ENCODE measurements at places on chromosomes 1 and 21. TPM values are rescaled to one million over a fixed set of nuclear protein-coding genes. Genes with fewer than 3 reads are reported as not detected.

DNA sequence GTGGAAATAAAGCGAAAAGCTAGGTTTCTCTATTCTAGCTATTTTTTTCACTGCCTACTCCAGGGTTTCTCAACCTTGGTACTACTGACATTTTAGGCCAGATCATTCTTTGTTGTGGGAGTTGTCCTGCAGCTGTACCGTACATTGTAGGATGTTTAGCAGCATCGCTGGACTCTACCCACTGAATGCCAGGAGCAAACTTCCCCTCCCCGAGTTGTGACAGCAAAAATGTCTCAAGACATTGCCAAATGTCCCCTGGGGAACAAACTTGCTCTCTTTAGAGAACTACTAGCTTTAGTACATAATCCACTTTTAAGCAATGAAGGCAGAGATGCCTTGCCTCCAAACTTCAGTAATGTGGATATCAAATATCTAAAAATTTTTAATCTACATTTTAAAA is 122.8 kb downstream of the PLPPR5 start:
- H3K27ac ChIP-seq = no peak overlapping the region
- H3K27me3 ChIP-seq = peaks cover 4% of the 10 kb centered on the region
- H3K4me1 ChIP-seq = no peaks in the 10 kb centered on the region
- DNase-seq = no peak

DNA sequence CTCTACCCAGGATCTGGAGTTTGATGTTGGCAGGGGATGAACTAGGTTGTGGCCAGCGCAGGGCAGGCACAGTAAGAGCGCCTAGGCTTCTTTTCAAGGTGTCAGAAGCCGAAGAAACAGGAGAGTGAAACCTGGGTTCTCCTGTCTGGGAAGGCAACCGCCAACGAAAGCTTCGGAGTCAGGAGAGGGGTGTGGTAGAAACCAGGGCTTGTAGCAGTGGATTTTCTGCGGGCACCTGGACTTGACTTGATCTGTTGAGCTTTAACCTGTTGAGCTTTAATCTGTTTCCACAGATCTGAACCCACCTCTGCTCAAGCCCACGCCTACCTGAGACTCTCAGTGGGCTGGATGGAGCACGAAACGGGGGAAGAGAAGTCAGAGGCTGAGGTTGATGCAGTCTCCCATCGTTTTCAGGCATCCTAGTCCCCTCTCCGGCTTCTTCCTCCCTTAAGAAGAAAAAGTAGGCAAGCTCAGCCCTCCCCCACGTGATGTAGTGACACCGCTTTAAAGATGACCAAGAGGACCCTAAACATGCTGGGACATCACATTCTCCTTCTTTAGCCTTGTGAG is 9.3 kb downstream of the HLX start:
- DNase-seq = no peak
- no peaks in the 10 kb centered on the region for H3K36me3 ChIP-seq
- H3K27ac ChIP-seq = no peak overlapping the region

DNA sequence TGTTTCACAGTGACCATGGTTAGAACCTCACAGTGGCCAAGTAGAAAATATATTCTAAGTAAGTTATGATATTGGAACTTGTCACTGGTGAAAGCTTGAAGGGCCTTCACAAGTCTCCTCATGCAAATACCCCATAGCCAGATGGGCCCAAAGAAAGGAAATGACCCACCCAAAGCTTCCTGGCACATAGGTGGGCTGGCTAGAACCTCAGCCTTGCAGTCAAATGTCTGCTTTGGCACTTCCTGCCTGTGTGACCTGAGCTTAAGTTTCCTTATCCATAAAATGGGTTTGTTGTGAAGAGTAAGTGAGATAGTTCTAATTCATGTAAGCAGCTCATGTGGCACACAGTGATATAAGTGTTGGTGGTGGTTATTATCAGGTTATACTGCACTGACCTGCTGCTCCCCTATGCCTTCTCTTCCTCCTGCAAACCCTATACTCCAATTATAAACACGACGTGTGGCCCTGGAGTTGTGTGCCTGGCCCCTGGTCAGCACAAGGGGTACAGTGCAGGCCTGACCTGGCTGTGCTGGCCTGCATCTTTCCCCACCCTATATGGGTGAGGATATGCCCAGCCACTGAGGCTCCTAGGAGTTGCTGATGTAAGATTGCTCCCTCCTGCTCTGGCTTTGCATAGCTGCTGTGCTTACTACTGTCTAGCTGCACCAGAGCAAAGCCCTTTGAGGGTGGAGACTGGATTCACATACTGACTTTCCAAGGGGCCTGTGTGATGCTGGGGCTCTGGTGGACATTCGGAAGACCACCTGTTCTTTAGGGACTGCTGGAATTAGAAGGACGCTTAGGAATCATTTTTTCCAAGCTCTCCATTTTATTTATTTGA is 4.7 kb upstream of the SLFNL1 start:
- DNase-seq = no peak
- H3K36me3 ChIP-seq = peaks cover 10% of the 10 kb centered on the region
- H3K27ac ChIP-seq = no peak overlapping the region

DNA sequence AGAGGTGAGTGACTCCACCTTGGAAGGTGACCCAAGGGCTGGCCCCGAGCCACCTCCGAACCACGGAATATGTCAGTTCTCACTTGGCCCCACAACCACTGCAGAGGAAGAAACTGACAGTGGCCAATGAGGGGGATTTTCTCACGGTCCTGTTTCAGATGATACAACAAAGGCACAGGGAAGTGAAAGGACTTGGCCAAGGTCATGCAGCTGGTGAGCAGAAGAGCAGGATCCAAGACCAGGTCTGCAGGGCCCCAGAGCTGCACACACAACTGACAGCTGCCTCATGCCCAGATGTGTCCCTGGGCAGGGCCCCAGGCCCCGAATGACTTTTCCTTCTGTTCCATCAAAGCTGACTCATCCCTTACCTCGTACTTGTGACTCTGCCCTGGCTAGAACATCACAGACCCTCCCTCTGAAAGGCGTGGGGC is 25.8 kb upstream of the EVA1B start:
- H3K27me3 ChIP-seq = peaks cover 10% of the 10 kb centered on the region
- peak overlapping the region; percentile 38 for H3K27ac ChIP-seq
- H3K4me3 ChIP-seq = no peak overlapping the region
- H3K36me3 ChIP-seq = no peaks in the 10 kb centered on the region

GRCh38 chr1:17229379-17229778 is 19.5 kb upstream of the PADI3 start:
- no peaks in the 10 kb centered on the region for H3K36me3 ChIP-seq
- H3K27ac ChIP-seq = no peak overlapping the region
- peaks cover 7% of the 10 kb centered on the region for H3K27me3 ChIP-seq
- no peaks in the 10 kb centered on the region for H3K4me1 ChIP-seq

GRCh38 chr1:228778961-228779360 is 43.7 kb downstream of the RHOU start:
- no peak for DNase-seq
- no peak overlapping the region for H3K4me3 ChIP-seq
- H3K36me3 ChIP-seq = no peaks in the 10 kb centered on the region
- peaks cover 1% of the 10 kb centered on the region for H3K4me1 ChIP-seq
- H3K27ac ChIP-seq = no peak overlapping the region

GRCh38 chr1:69585666-69586065 is 17.9 kb downstream of the LRRC7 start:
- peaks cover 2% of the 10 kb centered on the region for H3K4me1 ChIP-seq
- no peak for DNase-seq
- H3K4me3 ChIP-seq = no peak overlapping the region
- no peaks in the 10 kb centered on the region for H3K36me3 ChIP-seq

- no peak overlapping the region for H3K4me3 ChIP-seq
- no peak for DNase-seq
- H3K27me3 ChIP-seq = peaks cover 4% of the 10 kb centered on the region
- no peaks in the 10 kb centered on the region for H3K36me3 ChIP-seq
Observed at GRCh38 chr1:214216779-214217178, 64.2 kb upstream of the SMYD2 start.

DNA sequence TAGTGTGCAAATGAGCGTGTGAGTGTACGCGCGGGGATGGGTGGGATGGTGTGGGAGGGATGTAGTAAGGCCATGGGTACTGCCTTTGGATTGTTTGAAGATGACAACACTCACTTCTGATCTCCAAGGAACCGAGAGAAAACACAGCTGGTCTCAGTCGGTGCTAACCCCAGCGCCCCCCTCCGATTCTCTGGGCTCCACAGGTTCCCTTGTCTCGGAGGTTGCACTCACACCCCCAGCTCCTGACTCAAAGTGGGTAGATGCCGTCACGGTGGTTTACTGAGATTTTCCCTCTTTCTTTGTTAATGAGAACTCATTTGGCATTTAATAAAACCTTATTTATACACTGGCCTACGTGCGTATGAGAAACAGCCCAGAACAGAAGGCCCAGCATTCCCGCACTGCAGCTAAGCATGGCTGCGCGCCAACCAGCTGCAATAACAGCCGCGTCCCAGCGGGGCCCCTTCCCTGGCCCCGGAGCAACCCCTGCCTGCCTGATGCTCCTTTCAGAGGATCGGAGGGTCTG is 25.8 kb downstream of the ABCA4 start:
- DNase-seq = no peak
- peaks cover 6% of the 10 kb centered on the region for H3K27me3 ChIP-seq
- no peak overlapping the region for H3K4me3 ChIP-seq
- no peak overlapping the region for H3K27ac ChIP-seq
- no peaks in the 10 kb centered on the region for H3K4me1 ChIP-seq
- H3K36me3 ChIP-seq = no peaks in the 10 kb centered on the region

DNA sequence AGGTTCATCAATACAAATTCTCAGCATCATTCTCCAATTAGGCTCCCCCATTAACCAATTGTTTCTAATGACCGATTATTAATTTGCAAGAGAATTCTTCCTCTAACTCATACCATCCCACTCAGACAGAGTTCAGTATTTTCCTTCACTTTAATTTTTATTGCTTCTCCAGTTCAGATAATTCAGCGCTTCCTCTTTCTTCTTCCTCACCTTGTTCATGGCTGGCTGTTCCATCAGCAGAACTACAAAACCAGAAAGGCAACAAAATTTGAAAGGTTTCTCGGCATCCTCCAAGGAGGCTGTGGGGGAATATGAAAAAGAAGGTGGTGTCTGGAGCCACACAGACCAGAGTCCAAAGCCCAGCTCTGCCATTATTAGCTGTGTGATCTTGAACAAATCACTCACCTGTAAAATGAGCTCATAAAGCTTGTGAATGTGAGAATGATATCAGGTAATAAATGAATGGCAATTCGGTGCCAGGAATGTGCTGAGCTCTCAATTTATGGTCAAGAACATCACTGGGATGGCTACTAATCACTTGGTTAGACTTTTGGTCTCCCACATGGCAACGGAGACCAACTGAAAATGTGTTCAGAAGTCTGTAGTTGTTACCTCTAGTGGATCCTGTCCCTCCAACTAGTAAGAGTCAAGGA is 11.7 kb upstream of the ZNF436 start:
- DNase-seq = no peak
- H3K27me3 ChIP-seq = peaks cover 11% of the 10 kb centered on the region
- no peaks in the 10 kb centered on the region for H3K36me3 ChIP-seq
- H3K27ac ChIP-seq = no peak overlapping the region

DNA sequence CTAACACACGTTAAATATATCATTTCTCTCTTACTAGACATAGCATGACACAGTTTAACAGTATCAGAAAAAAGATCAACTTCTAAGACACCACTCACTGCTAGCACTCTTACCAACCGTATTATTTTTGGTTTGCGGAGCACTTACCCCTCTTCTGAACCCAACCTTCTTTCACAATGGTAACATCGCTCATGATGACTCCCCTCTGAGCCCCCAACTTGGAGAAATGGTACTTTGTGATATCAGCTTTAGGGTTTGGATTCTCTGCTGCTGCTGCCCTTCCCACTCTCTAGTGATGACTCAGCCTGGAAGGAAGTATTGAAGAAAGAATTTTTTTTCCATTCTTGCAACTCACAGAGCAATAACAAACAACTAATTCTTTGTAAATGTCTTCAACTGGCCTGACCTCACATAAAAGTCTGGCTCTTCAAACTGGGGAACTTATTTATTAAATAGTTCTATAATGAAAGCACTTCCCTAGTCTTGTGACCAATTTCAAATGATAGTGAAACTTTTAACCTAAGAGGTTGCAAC is 7.0 kb downstream of the AKT3 start:
- H3K4me1 ChIP-seq = peaks cover 6% of the 10 kb centered on the region
- no peaks in the 10 kb centered on the region for H3K36me3 ChIP-seq
- no peak for DNase-seq

DNA sequence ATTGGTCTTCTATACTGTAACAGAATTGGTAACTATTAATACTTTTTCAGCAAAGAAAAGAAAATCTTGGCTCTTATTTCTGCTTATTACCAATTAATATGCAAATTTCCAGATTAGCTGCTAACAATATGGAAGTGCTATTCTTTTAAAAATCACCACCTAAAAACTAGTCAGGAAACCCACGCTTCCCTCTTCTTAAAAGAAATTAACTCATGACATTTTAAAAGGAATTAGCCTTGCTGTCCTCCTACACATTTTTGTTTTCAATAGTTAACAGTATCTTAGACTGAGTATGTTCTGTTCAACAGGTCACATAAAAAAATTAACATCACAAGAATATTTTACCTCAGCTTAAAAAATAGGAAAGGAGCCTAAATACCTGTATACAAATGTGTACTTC is 27.3 kb downstream of the ABL2 start:
- no peak overlapping the region for H3K27ac ChIP-seq
- H3K4me1 ChIP-seq = peaks cover 18% of the 10 kb centered on the region
- no peaks in the 10 kb centered on the region for H3K36me3 ChIP-seq
- no peak overlapping the region for H3K4me3 ChIP-seq
- peaks cover 3% of the 10 kb centered on the region for H3K27me3 ChIP-seq

DNA sequence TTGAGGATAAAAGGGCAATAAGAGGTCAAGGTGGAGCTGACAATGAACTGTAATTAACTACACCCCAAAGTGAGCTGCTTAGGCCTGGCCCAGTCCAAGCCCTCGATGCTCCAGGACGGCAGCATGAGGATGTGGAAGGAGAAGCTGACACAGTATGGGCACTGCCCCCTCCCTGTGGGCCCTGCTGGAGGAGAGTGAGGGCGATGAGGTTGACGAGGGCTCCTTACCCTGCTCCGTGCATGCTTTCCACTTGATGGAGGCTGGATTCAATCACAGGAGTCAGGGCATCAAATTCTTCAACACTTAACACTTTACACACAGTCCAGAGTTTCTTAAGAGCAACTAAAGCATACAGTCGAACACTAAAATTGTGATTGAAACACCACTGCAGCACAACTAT is 32.4 kb downstream of the COA6 start:
- H3K27ac ChIP-seq = no peak overlapping the region
- no peaks in the 10 kb centered on the region for H3K4me1 ChIP-seq
- no peak for DNase-seq
- H3K27me3 ChIP-seq = no peaks in the 10 kb centered on the region
- no peak overlapping the region for H3K4me3 ChIP-seq

DNA sequence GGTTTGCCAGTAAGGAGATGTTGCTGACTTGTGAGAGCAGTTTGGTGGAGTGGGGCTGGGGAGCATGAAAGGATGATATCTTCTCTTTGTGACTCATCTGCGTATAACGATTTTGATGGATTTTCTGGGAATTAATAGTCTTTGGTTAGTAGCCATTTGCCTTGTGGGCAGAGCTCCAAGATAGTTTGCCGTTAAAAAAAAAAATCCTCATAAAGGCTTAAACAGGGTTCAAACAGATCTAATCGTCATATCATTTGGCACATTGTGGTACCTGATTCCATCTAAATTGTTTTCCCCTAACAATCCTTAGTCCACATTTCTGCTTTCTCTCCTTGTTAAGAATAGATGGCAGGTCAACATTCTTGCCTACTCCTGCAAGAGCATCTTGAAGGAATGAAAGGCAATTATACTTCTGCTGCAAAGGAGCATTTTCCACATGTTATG is 168.0 kb downstream of the PPP1R12B start:
- peaks cover 2% of the 10 kb centered on the region for H3K27me3 ChIP-seq
- H3K4me3 ChIP-seq = no peak overlapping the region
- no peak overlapping the region for H3K27ac ChIP-seq
- H3K36me3 ChIP-seq = no peaks in the 10 kb centered on the region
- no peak for DNase-seq
- no peaks in the 10 kb centered on the region for H3K4me1 ChIP-seq

The BARHL2 gene
- 0.27 TPM for total RNA-seq

The SPRR1B gene
- not detected for total RNA-seq

The OR10Z1 gene
- not detected for total RNA-seq

The FCER1G gene
- 1.3 TPM for total RNA-seq
